A673 (cell line): ENCODE measurements at places on chromosomes 6 and 20. TPM values are rescaled to one million over a fixed set of nuclear protein-coding genes. Genes with fewer than 3 reads are reported as not detected.

- no peaks in the 10 kb centered on the region for H3K27me3 ChIP-seq
- DNase-seq, result no peak
- H3K4me3 ChIP-seq, result no peak overlapping the region
- H3K27ac ChIP-seq, result no peak overlapping the region
- no peaks in the 10 kb centered on the region for H3K4me1 ChIP-seq
Measured at GRCh38 chr6:120108061-120108795, 758.7 kb upstream of the MAN1A1 start.

Gene CYP39A1
- total RNA-seq, result 0.17 TPM in 1 of 2 replicates, not detected in the other

GRCh38 chr6:13687917-13688351 is 23.7 kb downstream of the RANBP9 start:
- H3K4me3 ChIP-seq, result no peak overlapping the region
- no peaks in the 10 kb centered on the region for H3K27me3 ChIP-seq
- no peak for DNase-seq
- no peaks in the 10 kb centered on the region for H3K4me1 ChIP-seq
- H3K27ac ChIP-seq, result no peak overlapping the region

Gene CAGE1
- total RNA-seq, result 0.19 and 0.31 TPM in 2 replicates

- no peaks in the 10 kb centered on the region for H3K4me1 ChIP-seq
- no peak overlapping the region for H3K4me3 ChIP-seq
- no peaks in the 10 kb centered on the region for H3K36me3 ChIP-seq
- no peak for DNase-seq
- no peak overlapping the region for H3K27ac ChIP-seq
Measured at GRCh38 chr20:51085769-51086168, 62.9 kb upstream of the KCNG1 start.

Gene THBD
- total RNA-seq, result not detected in 2 replicates

DNA sequence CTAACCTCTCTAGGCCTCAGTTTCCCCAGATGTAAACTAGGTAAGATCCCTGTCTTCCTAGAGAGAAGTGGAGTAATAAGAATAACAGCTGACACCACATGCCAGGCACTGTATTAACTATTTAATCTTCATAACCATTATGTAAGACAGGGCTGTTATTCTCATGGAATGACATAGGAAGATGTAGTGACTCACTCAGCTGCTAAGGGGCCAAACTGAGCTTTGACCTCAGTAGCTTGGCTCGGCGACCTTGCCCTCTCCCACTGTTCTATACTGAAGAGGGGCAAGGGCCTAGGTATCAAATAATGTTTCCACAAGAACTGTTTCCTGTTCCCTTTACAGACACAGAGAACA is 2.9 kb upstream of the MDGA1 start:
- no peak overlapping the region for H3K27ac ChIP-seq
- H3K27me3 ChIP-seq, result peaks cover 25% of the 10 kb centered on the region
- H3K4me1 ChIP-seq, result peaks cover 18% of the 10 kb centered on the region
- DNase-seq, result no peak
- H3K4me3 ChIP-seq, result no peak overlapping the region

GRCh38 chr6:108796875-108797274 is 51.3 kb upstream of the ARMC2 start:
- H3K36me3 ChIP-seq, result no peaks in the 10 kb centered on the region
- H3K27ac ChIP-seq, result no peak overlapping the region
- DNase-seq, result no peak
- H3K4me1 ChIP-seq, result peaks cover 8% of the 10 kb centered on the region
- no peaks in the 10 kb centered on the region for H3K27me3 ChIP-seq
- H3K4me3 ChIP-seq, result no peak overlapping the region

- no peaks in the 10 kb centered on the region for H3K27me3 ChIP-seq
- H3K36me3 ChIP-seq, result no peaks in the 10 kb centered on the region
- no peak overlapping the region for H3K27ac ChIP-seq
- no peaks in the 10 kb centered on the region for H3K4me1 ChIP-seq
- DNase-seq, result peak; percentile 29
- H3K4me3 ChIP-seq, result no peak overlapping the region
Measured at GRCh38 chr6:148557796-148558321, 189.0 kb upstream of the UST start.

Gene UFL1
- total RNA-seq, result 19.6 and 25.0 TPM in 2 replicates

- no peaks in the 10 kb centered on the region for H3K27me3 ChIP-seq
- no peak for DNase-seq
- H3K36me3 ChIP-seq, result no peaks in the 10 kb centered on the region
- H3K4me3 ChIP-seq, result no peak overlapping the region
Measured at GRCh38 chr6:25959890-25960536, 2.6 kb upstream of the TRIM38 start.

DNA sequence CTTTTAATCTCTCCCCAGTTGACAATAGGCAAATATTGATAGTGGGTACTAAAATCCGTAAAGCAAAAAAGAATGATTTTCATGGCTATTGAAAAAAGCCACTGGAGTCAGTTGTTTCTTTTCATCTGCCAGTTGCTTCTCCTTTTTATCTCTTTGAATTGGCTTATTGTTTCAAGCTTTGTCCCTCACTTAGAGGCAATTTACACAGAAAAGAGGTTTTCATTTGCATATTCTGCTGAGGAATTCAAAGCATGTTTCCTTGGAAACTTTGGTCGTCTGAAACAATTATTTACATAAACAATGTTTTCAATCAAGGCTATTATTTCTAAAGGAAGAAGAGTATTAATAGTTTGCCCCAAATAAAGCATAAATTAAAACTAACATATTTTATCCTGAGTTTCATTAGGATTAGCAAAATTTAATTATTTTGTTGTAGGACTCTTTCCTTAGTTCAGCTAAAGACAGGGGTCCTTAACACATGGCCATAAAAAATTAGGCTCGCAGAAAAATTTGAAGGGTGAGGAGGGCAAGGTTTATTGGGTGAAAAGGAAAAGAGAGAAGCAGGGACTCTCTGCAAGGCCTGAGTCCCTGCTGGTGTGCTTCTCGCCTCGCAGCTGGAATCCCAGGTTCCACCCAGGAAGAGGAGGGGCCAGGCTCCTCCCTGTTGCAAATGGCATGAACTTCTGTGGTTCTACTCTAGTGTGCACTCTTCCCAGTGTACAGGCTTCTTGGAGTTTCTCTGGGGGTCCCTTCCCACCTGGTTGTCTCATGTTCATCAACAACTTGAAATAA is 138.8 kb upstream of the LAMA2 start:
- H3K36me3 ChIP-seq, result no peaks in the 10 kb centered on the region
- no peak for DNase-seq
- no peaks in the 10 kb centered on the region for H3K27me3 ChIP-seq
- no peak overlapping the region for H3K27ac ChIP-seq

DNA sequence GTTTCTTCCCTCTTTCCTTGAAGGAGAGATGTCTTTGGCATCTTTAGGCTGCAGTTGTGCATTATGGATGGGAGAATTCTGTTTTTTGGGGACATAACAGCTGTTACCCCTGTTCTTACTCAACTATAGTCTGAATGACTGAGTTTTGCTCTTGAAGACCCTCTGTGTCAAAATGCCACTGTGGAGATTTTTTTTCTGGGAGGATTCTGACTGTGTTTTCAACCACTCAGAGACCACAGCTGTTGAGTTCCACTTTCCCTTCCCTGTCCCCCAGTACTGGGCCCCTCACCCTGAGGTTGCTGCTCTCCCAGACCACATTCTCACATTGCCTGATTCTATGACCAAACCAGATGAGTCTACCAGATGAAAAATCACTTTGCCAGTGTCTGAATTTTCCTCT is 48.1 kb downstream of the NKX2-2 start:
- no peak overlapping the region for H3K4me3 ChIP-seq
- no peak for DNase-seq
- no peaks in the 10 kb centered on the region for H3K27me3 ChIP-seq
- no peaks in the 10 kb centered on the region for H3K4me1 ChIP-seq

Gene DEFB116
- not detected in 2 replicates for total RNA-seq

DNA sequence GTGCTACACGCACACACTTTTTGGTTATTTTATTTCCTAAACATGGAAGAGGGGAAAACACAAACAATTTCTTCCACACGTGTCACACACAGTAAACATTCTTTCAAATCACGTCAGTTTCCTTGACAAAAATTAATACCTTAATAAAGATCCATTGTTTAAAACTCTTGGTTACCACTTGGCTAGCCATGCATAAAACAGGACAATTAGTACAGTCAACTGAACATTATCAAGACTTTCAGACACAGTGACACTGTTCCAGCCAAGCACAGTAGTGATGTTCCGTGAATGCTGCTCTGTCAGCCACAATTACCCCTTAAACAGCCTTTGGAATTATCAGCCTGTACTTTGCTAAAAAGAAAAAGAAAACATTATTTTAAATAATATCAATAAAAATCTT is 50.8 kb downstream of the GMDS start:
- H3K27ac ChIP-seq, result no peak overlapping the region
- no peaks in the 10 kb centered on the region for H3K36me3 ChIP-seq
- H3K27me3 ChIP-seq, result no peaks in the 10 kb centered on the region
- no peaks in the 10 kb centered on the region for H3K4me1 ChIP-seq
- DNase-seq, result no peak

GRCh38 chr6:139732451-139732850 is 358.0 kb upstream of the CITED2 start:
- H3K4me1 ChIP-seq, result no peaks in the 10 kb centered on the region
- H3K36me3 ChIP-seq, result no peaks in the 10 kb centered on the region
- no peak for DNase-seq
- H3K4me3 ChIP-seq, result no peak overlapping the region
- H3K27ac ChIP-seq, result no peak overlapping the region
- no peaks in the 10 kb centered on the region for H3K27me3 ChIP-seq

DNA sequence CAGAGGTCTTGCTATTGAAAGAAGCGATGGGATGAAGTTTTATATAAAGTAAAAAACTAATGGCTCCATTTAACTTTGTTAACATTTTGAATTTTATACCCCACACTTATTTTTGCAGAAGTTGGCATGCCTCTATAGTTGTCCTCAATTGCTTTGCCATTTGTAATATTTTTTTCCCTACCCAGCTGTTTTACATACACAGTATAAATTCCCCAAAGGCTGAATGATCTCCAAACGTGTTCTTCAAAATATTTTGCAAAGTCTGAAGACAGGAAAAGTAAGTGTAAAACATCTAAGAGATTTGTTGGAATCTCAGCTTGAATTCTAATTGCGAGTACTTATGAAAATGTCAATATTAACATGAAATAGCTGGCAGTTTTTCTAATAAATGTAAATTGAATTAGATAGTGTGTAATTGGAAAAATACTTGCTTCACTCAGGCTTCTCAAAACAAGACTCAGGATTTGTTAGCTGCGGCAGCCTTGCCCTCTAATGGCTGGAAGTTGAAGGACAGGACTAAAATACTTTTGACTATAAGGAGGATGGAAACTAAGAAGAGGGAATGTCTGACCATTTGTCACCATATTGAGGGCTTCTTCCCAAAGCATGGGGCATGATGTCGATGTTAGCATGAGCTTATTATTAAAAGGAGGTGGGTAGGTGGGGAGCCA is 226.8 kb downstream of the UST start:
- H3K27me3 ChIP-seq, result peaks cover 4% of the 10 kb centered on the region
- no peak overlapping the region for H3K4me3 ChIP-seq
- no peaks in the 10 kb centered on the region for H3K4me1 ChIP-seq
- DNase-seq, result peak; percentile 45

DNA sequence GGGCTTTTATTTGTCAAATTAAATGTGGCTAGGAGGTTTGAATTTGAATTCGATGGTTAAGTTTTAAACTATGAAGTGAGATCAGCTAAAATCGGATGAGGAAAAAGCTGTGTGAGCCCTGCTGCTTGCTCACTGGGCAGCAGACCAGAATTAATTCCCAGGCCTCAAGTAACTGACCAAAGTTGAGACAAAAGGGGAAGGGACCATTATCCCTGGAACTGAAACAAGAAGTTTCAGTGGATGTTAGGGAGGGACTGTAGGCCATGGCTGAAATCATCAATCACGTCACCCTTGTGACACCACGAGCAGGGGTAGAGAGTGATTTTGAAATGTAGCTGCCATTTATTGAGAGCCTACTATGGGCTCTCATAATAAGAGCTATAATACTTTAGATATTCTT is 7.0 kb upstream of the PRSS35 start:
- H3K4me1 ChIP-seq, result no peaks in the 10 kb centered on the region
- H3K36me3 ChIP-seq, result no peaks in the 10 kb centered on the region
- H3K4me3 ChIP-seq, result no peak overlapping the region
- DNase-seq, result no peak
- no peaks in the 10 kb centered on the region for H3K27me3 ChIP-seq

DNA sequence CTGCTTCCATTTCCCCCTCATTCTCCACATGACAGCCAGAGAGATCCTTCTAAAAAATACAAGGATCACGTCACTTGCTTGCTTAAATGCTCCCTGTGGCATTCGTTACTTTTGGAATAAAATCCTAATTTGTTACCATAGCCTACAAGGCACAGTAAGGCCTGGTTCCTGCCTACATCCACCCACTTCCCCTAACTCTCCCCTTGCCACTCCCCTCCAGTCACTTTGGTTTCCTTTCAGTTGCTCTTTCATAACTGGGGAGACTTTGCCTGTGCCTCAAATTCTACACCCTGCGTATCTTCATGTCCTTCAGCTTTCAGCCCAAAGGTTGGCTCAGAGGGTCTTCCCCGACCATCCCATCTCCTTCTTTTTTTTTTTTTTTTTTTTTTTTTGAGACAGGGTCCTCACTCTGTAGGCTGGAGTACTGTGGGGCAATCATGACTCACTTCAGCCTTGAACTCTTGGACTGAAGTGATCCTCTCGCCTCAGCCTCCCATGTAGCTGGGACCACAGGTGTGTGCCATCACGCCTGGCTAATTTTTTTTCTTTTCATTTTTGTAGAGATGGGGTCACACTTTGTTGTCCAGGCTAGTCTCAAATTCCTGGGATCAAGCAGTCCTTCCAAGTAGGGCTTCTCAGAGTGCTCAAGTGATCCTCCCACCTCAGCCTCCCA is 12.5 kb downstream of the ID1 start:
- H3K27me3 ChIP-seq, result no peaks in the 10 kb centered on the region
- H3K27ac ChIP-seq, result no peak overlapping the region
- DNase-seq, result no peak
- no peak overlapping the region for H3K4me3 ChIP-seq

DNA sequence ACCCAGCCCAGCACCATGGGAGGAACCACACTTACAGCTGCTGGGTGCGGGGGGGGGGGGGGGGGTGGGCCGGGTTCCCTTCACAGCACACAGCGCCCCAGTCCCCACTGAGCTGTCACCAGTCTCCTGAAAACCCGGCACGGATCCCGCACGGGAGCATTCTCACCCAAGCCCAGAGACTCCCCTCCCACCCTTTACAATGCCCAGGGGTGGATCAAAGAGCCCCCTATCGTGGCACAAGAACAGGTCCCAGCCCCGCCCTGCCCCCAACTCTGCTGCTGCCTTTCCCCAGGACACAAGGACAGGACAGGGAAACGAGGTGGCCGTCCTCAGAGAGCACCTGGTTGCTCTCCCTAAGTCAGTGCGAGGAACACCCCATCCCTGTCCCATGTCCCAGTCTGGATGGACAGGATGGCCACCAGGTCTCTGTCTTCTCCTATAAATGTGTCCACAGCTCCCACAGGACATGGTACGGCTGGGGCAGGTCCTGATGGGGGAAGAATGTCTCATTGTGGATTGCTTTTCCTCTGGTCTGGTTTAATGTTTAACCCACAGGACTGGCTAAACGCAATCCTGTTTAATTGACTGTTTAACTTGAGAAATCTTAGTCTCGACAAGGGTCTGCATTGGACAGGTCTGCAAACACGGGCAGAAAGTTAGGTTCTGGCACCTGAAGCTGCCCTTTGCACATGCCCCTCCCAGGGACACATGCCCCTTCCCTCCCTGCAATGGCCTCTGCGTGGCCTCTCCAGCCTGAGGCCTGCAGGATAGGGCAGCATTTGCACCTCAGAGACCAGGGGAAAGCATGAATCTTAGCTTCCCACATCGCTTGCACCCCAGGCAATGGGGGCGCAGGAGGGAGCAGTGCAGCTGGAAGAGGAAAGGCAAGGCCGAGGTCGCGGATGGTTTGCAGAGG is 45.3 kb downstream of the DACT2 start:
- no peak overlapping the region for H3K4me3 ChIP-seq
- no peaks in the 10 kb centered on the region for H3K27me3 ChIP-seq
- H3K36me3 ChIP-seq, result no peaks in the 10 kb centered on the region
